Regular cardiac myocyte (primary cell): ENCODE measurements at places on chromosomes 6 and 20. TPM values are rescaled to one million over a fixed set of nuclear protein-coding genes. Genes with fewer than 3 reads are reported as not detected.

Gene TP53TG5
- total RNA-seq, result under 0.01 TPM in 1 of 2 replicates, not detected in the other

Gene TMEM200A
- total RNA-seq, result 124 and 232 TPM in 2 replicates

Gene PACRG
- under 0.01 TPM in 1 of 2 replicates, not detected in the other for total RNA-seq

Gene SLC22A16
- under 0.01 TPM in 1 of 2 replicates, not detected in the other for total RNA-seq

Gene IPCEF1
- total RNA-seq, result under 0.01 TPM in 1 of 2 replicates, not detected in the other

Gene MAS1L
- total RNA-seq, result not detected in 2 replicates

Gene DST
- 211 and 305 TPM in 2 replicates for total RNA-seq

Gene POPDC3
- 5.8 and 11.3 TPM in 2 replicates for total RNA-seq

Gene VGLL2
- total RNA-seq, result not detected in 2 replicates

Gene VSX1
- total RNA-seq, result not detected in 2 replicates

Gene PLEKHG1
- 0.56 and 1.5 TPM in 2 replicates for total RNA-seq

Gene BCAS4
- total RNA-seq, result 15.8 and 19.6 TPM in 2 replicates

Gene ZC3H12D
- total RNA-seq, result under 0.01 TPM in 2 replicates

Gene NKX2-4
- not detected in 2 replicates for total RNA-seq

Gene C6orf118
- not detected in 2 replicates for total RNA-seq

Gene HLA-DQB1
- total RNA-seq, result under 0.01 TPM in 1 of 2 replicates, not detected in the other

Gene ADGRB3
- under 0.01 TPM in 1 of 2 replicates, not detected in the other for total RNA-seq

Gene ARHGAP18
- total RNA-seq, result 43.7 and 64.8 TPM in 2 replicates

Gene ZNF343
- 14.4 and 15.9 TPM in 2 replicates for total RNA-seq

Gene XKR7
- under 0.01 TPM in 1 of 2 replicates, not detected in the other for total RNA-seq

Gene TLDC2
- total RNA-seq, result not detected in 2 replicates

Gene GPSM3
- 1.5 and 1.7 TPM in 2 replicates for total RNA-seq

Gene FIG4
- total RNA-seq, result 19.0 and 23.7 TPM in 2 replicates

Gene FRS3
- total RNA-seq, result 0.56 and 0.77 TPM in 2 replicates

Gene TSPO2
- total RNA-seq, result not detected in 2 replicates

Gene BAG2
- 15.3 and 17.2 TPM in 2 replicates for total RNA-seq

Gene IRF4
- total RNA-seq, result 0.19 and 0.28 TPM in 2 replicates

Gene MUCL3
- total RNA-seq, result not detected in 2 replicates

Gene SLC2A10
- total RNA-seq, result 32.2 and 49.3 TPM in 2 replicates

Gene SMPDL3A
- 5.8 and 16.9 TPM in 2 replicates for total RNA-seq
